ENCODE measurements at places on chromosomes 7 and 10.

DNA sequence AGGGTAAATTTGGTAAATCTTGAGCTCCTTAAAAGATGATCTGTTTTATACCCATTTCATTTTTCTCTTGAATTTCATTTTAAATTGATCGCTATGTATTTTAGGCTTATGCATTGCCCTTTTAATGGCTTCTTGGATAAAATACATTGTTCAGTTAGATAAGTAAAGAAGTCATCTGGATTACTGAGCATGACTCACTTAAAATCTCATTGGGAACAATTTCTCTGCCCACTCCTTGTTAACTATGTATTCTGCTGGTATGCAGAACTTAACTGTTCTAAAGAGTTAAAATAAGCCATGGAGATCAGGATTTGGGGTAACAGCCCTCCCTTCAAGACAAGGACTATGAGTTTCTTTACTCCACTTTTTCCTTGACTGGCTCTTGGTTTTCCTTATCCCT lies 134.2 kb downstream of the SND1 start:
- DNase-seq = no peak

GRCh38 chr7:32680259-32681173 lies 185.2 kb downstream of the AVL9 start:
- no peak for DNase-seq

DNA sequence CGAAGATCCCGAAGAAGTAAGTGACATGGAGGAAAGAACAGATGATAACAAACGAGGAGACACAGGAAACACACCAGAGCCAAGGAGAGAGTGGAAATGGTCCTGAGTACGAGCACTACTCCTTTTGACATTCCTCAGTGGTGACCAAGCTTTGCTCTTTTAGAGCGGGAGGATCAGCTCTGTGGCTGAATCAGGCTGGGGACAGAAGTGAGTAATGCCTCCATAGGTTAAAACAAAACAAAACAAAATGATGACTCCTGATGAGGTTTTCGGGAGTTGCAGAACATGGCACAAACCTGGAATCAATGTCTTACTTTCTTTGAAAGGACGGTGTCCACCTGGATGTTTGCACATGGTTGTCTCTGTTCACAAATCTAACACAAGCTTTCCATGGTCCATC lies 30.3 kb upstream of the TCF7L2 start:
- no peak for DNase-seq

DNA sequence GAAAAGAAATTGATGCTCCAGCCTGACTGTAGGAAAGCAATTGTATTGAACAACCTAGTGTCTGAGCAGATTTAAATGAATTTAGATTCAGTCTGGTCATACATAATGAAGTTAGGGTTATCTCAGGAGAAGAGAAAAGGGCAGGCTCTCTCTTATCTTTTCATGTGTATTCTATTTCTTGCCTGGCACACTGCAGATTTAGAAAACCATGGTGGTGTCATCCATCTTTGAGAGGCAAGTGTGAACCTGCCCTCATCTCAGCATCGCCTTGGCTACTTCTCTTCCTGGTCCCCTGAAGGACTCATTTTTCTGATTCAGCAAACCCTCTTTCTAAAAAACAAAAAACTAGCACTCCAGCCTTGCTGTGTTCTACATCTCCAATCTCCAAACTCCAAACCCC lies 137.7 kb downstream of the LRRC4 start:
- no peak for DNase-seq

- DNase-seq = no peak
Observed at GRCh38 chr7:104972500-104972899, 41.5 kb upstream of the KMT2E start.

DNA sequence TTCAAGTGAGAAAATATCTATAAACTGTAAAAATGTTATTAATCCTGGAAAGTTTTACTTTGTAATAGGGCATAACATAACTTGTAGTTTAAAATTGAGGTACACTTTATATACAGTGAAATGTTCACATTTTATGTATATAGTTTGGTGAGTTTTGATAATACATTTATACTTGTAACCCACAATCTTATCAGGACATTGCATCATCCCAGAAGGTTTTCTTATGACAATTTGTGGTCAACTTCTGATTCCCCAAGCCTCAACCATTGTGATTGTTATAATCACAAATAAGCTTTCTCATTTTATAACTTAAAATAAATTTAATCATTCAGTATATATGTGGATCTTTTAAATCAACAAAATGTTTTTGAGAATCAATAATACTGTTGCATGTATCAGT lies 151.1 kb downstream of the TFPI2 start:
- DNase-seq = no peak

DNA sequence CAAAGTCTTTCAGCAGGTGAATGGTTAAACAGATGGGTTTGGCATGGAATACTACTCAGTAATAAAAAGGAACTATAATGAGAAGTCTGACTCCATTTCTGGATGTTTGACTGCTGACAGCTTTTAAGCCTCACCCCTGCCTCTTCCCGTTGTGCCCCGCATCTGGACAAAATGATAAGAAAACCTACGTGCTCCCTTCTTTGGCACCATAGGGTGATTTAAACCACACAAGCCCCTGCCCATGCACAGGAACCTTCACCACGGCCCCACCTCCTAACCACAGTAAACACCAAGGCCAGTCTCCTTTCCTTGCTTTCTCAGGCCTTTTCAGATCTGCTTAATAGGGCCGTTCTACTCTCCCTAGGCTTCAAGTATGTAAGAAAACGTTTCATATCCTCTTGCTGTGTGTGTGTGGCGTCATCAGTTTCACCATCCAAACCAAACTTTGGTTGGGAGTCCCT lies 47.1 kb upstream of the UBN2 start:
- no peak for DNase-seq

DNA sequence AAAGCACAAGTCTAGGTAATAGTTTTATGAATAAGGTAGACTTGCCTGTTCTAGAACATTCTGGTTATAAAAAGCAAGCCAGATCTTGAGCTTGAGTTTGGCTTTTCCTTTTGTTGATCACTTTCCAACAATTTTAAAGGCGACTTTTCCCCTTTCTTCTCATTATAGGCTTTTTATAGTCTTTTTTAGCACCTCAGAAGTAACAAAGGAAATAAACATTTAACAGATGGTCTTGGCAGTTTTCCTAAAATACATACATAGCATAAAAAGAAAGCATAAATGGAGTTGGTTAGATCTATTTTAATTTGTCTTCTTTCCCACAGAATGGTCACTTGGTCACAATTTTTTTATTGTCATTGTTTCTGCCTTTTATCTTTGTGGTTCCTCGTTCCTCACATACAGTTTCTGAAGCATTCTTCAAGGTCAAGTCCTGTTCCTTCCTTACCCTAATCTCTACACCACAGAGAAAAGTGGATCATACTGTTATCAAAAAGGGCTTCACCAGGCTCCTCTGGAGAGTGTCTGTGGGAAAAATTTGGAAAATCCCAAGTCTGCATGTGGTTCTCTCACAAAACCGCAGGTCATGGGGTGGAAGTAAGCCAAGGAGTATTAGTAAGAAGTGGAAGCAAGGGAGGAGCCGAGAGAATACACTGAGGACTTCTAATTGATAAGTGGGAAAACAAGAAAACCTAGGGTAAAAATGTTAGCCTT lies 31.3 kb downstream of the THNSL1 start:
- DNase-seq = no peak

DNA sequence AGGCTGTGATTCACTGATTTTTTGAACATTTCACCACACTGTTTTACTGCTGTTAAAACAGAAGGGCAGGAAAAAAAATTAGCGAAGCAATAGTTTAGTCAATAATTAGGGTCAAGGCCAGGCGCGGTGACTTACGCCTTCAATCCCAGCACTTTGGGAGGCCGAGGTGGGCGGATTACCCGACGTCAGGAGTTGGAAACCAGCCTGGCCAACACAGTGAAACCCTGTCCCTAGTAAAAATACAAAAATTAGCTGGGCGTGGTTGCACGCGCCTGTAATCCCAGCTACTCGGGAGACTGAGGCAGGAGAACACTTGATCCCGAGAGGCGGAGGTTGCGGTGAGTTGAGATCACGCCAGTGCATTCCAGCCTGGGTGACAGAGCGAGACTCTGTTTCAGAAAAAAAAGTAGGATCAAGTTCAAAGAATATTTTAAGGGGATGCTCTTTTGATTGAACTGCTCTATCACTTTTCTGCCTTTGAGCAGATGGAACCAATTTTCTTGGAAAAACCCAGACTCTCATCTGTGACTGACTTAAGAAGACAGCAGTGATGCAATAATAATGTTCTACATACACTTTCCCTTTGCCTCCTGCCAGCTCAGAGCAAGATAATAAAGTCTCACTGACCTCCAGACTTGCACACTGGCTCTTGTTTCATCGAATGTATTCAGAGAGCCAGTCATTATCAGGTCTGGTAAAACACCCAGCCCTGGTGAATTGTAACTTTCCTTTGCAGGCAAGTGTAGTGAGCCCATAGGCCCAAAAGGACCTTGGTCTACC lies 1.6 kb upstream of the PPA1 start:
- DNase-seq = no peak

GRCh38 chr7:7851381-7851780 lies 117.2 kb upstream of the GLCCI1 start:
- no peak for DNase-seq

DNA sequence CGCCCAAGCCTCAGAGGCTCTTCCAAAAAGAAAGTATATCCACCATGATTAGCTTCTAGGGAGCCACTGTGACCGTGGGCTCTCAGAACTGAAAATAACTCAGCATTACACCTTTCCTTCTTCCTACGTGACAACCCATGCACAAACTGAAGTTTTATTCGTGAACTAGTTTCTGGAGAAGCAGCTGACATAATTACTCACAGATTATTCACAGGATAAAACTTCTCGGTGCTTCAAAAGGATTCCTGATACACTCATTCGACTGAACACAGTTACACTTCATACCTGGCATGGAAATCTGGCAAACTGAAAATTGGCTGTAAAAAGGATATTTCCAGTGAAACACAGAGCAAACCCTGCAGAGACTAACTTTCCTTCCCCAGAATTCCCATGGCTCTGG lies 139.2 kb upstream of the PTER start:
- DNase-seq = no peak

- DNase-seq = no peak
Observed at GRCh38 chr7:67653856-67654454, 657.3 kb downstream of the TYW1 start.

GRCh38 chr7:450741-451140 lies 68.9 kb downstream of the PDGFA start:
- no peak for DNase-seq

GRCh38 chr10:13100349-13101294 lies 659 bp downstream of the OPTN start:
- DNase-seq = no peak
